Activated CD4-positive, alpha-beta T cell treated with anti-CD3 and anti-CD28 coated beads for 36 hours (primary cell): ENCODE measurements at places on chromosomes 16 and 17. TPM values are rescaled to one million over a fixed set of nuclear protein-coding genes. Genes with fewer than 3 reads are reported as not detected.

The LGALS9B gene
- total RNA-seq = not detected

The ARHGDIG gene
- not detected for total RNA-seq

The CD300LG gene
- total RNA-seq = not detected

The WFDC1 gene
- total RNA-seq = not detected

The SOX8 gene
- 1.6 TPM for total RNA-seq

The TP53TG3B gene
- total RNA-seq = 0.72 TPM

- DNase-seq = peak; percentile 19
Observed at GRCh38 chr16:4936991-4937781, at the start of gene PPL. Gene PPL (minus strand): TSS chr16:4937148. CDS start chr16:4937045, 103 bp downstream.

DNA sequence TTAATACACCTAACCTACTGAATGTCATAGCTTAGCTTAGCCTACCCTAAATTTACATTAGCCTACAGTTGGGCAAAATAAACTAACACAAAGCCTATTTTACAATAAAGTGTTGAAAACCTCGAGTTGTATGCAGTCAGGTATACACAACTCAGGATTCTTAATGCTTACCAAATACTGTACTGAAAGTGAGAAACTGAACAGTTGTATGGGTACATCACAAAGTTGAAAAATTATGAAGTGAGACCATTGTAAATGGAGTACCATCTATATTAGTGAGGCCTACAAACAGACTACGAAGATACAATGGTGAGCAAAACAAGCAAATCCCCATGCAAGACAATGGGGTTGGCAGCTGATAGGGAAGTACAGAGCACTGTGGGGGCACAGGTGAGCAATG lies 79.7 kb downstream of the VAT1L start:
- no peak for DNase-seq

- DNase-seq = no peak
Observed at GRCh38 chr17:75645889-75646637, 12.8 kb downstream of the SMIM5 start.

- no peak for DNase-seq
Observed at GRCh38 chr17:17546399-17547185, 44.9 kb downstream of the PEMT start.

DNA sequence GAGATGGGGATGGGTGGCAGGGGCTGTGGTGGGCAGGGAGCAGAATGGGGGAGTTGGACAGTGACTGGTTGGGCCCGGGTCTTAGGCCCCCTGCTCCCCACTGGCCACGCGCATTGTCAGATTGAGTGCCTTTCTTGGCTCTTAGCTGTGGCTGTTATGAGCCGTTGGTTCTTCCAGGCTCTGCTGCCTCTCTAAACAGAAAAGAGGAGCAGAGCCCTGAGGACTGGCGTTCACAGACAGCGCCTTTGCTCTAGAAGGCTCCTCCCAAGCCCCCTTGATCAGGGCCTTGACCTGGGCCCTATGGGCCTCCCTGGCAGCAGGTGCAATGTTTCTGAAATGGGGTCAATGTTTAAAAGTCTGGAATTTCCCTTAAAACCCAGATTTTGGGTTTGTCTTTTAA lies 14.8 kb upstream of the NUDT16L1 start:
- DNase-seq = no peak

DNA sequence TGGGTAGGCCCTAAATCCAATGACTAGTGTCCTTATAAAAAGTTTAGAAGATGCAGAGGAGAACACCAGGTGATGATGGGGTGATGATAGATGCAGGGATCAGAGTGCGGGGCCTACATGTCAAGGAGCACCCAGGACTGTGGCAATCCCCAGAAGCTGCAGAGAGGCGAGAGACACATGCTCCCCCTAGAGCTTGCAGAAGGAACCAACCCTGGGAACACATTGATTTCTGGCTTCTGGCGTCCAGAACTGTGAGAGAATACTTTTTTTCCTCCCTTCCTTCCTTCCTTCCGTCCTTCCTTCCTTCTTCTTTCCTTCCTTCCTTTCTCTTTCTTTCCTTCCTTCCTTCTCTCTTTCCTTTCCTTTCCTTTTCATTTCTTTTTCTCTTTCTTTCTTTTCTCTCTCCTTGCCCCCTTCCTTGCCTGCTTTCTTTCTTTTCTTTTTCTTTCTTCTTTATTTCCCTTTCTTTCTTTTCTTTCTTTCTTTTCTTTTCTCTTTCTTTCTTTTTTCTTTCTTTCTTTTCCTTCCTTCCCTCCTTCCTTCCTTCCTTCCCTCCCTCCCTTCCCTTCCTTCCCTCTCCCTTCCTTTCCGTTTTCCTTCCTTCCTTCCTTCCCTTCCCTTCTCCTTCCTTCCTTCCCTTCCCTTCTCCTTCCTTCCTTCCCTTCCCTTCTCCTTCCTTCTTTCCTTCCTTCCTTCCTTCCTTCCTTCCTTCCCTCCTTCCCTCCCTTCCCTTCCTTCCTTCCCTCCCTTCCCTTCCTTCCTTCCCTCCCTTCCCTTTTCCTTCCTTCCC lies 134.3 kb downstream of the HAPSTR1 start:
- DNase-seq = peak; percentile 13

DNA sequence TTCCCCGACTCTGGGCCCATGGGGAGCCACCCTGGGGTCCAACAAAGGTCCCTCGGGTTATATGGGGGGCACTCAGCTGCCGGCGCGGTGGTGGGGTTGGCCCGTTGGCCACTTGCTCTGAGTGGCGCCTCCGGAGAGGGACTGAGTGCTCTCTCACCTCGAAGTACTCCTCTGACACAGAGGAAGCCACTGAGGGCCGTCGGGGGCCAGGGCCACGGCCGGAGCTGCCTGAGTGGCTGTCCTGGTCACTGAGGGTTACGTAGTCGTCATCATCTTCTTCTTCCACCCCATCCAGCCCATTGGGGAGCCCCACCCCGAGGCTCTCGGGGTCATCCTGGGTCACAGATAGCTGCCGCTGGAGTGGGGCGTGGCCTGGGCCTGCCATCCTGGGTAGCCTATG lies 25.7 kb downstream of the SLC5A10 start:
- DNase-seq = no peak

DNA sequence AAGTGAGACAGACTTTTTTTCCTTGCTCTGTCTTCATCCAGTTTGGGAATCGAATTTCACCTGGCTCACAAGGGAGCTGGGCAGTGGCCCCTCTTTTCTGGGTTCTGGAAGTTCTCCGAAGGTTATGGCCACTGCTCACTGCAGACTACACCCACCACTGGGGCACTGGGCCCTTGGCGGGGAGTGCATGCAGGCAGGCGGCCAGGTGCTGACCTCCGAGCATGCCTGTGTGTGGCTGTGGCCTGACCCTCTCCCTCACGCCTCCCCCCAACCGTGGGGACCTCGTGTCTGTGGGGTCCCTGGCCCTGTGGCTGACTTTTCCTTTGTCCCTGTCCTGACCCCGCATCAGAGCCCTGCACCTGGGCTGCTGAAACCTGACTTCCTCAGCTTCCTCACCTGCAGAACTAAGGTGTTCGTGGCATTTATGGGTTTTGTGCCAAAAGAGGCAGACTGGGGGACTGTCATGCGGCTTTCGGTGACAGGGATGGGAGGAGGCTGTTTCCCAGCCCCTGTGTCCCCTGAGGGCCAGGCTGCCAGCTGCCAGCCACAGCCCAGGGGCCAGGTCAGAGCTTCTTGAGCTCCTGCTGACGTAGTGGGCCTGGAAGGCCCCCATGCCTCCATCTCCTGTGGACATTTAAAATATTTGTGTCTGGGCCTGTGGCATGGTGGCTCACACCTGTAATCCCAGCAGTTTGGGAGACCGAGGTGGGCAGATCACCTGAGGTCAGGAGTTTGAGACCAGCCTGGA lies 21.4 kb downstream of the ASPSCR1 start:
- DNase-seq = no peak

DNA sequence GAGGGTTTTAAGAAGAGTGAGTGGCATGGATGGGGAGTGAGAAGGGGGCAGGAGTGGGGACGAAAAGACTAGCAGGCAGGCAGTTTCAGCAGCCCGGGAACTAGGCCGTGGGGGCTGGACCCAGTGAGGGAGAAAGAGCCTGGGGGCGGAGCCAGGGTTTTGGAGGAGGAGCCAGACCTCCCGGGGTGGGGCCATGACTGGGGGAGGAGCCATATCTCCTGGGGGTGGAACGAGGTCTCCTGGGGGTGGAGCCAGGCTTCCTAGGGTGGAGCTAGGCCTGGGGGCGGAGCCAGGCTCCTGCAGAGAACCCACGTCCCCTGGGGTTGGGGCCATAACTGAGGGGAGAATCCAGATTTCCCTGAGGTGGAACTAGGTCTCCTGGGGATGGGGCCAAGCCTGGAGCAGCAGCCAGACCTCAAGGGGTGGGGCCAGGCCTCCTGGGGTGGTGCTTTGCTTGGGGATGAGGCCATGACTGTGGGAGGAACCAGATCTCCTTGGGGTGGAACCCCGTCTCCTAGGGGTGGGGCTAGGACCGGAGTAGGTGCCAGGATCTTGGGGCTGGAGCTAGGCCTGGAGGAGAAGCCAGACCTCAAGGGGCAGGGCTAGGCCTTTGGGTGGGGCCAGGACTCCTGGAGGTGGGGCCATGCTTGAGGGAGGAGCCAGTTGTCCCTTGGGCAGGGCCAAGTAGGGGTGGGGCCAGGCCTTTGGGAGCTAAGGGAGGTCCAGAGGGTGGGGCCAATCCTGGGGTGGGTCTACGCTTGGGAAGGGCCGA lies 41.7 kb upstream of the JPH3 start:
- DNase-seq = peak; percentile 64

- DNase-seq = peak; percentile 46
Observed at GRCh38 chr17:37848690-37849616, 75.3 kb upstream of the TBC1D3K start.

DNA sequence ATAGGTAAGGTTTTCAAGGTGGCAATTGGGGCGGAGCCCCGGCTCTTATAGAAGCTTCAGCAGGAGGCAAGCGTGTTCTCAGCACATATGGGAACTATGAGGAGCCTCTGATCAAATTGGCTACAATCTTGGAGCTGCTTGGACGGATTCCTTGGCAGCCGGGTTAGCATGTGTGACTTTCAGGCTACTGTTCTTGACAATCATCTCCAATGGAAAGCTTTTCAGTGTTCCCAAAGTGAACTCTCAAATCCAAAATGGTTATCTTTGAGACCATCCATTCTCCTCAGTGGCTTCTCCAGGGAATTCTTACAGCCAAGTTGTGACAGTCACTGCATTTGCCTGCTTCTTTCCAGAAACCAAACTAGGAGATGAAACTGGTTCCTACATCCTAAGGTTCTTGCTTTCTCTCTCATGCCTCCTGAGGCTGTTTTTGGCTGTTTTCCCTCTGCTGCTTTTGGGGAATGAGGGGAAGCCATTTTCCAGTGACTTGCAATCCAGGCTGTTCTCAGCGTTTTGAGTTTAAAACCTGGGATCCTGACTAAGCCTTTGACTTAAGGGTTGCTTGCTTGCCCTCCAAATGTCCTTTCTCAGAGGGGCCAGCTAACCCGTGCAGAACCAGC lies 10.9 kb downstream of the HAS3 start:
- no peak for DNase-seq

DNA sequence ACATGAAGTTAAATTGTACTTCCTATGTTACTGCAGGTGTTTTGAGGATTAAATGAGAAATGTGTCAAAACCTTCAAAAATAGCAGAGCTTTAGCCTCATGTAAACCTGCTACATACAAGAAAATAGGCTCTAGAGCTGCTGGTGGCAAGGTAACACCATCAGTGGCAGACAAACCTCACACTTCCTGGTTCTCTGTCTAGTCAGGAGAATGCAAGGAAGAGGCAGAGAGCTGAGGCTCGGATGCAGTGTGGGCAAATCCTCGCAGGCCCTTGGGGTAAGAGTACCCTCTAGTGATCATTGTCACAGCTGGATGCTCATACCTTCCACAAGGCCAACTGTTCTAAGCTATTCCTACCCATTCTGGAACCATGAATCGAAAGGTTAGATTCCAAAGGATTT lies 14.2 kb downstream of the CIAPIN1 start:
- DNase-seq = no peak

DNA sequence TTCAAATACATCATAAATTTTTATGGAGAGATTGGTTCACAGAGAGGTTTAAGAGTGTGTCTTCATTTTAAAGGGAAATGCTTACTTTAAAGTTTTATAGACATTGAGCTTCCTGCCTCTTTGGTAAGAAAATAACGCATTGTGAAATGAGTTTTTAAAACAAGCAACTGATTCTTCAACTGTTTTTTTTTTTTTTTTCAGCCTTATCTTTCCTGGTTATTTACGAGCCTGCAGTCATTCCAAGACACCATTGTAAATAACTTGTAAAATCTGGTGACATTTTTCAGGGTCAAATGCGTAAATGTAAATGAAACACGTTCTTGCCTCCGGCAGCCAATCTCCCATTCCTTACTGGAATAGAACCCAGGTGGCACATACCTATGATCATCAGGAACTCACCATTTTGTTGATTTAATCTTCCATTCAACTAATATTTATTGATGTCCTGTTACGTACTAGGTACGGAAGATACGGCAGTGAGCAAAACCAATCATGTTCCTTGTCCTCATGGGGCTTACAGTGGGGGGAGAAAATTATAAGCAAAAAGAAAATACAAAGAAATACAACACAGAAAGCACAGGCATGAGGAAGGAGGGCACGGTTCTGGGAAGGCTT lies 33.2 kb upstream of the CDYL2 start:
- no peak for DNase-seq

- DNase-seq = no peak
Observed at GRCh38 chr17:38885044-38885727, 15.3 kb downstream of the LASP1 start.

GRCh38 chr16:49652456-49653172 lies 203.3 kb downstream of the ZNF423 start:
- no peak for DNase-seq
